Heart right ventricle (tissue), 16 donors: ENCODE measurements at places on chromosomes 5 and 9.

- no peak for DNase-seq
Observed at GRCh38 chr5:108769352-108769751, 21.7 kb downstream of the FER start.

DNA sequence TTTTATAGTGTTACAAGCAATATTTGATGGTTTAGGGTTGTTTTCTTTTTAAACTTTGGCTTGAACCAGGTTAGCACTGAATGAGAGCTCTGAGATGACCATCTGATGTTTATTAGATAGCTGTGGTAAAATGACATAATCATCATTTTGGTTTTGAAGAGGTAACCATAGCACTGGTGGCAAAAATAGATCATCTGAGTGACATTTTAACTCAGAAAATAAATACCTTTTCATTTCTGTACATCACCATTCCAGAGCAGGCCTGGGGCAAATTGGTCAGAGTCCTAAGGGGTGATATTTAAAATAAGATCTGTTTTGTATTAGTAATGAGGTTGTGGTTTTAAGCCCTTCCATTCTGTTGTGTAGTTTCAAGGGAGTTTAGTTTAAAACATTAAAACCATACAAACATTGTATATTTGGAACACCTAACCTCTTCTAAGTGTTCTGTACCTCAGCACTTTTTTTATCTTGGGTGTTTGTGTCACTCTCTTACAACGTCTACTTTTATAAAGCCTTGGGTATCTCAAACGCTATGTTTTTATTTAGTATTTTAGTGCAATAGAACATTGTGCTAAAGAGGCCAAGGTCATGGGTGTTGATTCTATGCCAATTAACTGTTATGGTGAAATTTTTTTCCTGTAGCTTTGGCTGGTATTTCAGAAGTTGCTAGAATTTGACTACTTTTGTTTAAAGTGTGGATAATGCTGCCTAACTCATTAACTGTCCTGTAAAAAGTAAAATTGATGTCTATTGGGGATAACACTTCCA, 166.1 kb downstream of the CD180 start:
- no peak for DNase-seq

GRCh38 chr9:70409280-70409679, 5.2 kb downstream of the KLF9 start:
- DNase-seq = no peak

DNA sequence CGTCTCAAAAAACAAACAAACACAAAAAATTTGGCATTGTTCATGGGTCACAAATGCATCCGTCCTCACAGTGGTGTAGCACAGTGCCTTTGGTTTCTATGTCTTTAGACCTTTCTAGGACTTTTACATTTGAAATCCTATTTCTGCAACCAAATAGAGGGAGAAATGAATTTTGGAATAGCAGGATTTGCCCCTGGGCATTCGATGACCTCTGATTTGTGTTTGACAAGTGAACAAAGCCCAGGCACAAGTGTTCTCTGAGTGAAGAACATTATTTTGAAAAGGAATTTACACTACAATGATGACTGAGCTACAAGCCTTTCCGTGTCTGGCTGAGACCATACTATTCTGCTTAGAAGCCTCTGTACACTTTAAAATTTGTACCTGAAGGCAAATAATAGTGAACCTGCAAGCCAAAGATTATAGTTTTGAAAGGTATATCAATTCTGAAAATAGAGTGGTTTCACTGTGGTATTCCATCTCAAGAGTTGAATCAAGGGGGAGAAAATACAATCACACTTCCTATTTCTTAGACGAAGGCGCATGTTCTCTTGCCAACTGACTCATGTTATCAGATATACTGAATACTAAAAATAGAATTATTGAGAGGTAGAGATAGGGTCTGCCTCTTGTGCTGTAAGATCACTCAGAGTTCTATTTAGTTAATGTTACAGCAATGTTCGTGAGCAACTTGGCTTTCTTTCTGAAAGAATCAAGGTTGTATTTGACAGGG, 297.6 kb downstream of the KDM4C start:
- DNase-seq = no peak

GRCh38 chr5:134148986-134149539, 27.7 kb downstream of the SKP1 start:
- no peak for DNase-seq
